Kidney epithelial cell (primary cell): ENCODE measurements at places on chromosomes 1 and 21. TPM values are rescaled to one million over a fixed set of nuclear protein-coding genes. Genes with fewer than 3 reads are reported as not detected.

DNA sequence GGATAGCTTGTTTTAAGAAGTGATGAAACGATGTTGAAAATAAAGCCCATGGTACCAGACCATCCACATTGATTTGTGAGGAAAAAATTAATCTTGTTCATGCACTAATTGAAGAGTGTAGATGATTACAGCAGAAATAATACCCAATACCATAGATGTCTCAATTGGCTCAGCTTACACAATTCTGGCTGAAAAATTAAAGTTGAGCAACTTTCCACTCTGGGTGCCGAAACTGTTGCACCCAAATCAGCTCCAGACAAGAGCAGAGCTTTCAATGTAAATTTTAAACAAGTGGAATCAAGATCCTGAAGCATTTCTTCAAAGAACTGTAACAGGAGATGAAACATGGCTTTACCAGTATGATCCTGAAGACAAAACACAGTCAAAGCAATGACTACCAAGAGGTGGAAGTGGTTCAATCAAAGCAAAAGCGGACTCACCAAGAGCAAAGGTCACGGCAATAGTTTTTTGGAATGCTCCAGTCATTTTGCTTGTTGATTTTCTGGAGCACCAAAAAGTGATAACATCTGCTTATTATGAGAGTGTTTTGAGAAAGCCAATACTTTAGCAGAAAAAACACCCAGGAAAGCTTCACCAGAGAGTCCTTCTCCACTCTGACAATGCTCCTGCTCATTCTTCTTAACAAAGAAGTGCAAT lies 16.1 kb upstream of the KCNA3 start:
- no peak for DNase-seq

DNA sequence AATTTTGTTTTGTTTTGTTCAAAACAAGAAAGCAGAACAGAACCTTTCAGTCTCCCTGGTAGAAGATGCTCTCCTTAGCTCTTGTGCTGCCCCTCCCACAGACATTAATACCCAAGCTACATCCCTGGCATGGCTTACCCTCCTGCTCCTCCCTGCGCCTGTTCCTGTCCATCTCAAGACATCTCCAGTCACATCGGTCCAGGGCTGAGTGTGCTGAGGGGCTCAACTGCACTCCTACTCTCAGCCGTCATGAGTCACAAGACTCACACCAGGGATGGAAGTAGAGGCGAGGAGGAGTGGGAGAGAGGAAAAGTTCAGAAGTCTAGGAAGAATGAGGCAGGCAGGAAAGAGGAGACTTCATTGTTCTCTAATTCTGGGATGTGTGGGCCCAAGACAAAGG lies 9.2 kb upstream of the TACSTD2 start:
- no peak for DNase-seq

- no peak for DNase-seq
Measured at GRCh38 chr1:74505928-74506710, 6.3 kb downstream of the LRRC53 start.

GRCh38 chr1:213613549-213613948 lies 374.2 kb upstream of the PROX1 start:
- DNase-seq, result no peak

- DNase-seq, result no peak
Measured at GRCh38 chr1:100583827-100584226, 45.9 kb downstream of the GPR88 start.

DNA sequence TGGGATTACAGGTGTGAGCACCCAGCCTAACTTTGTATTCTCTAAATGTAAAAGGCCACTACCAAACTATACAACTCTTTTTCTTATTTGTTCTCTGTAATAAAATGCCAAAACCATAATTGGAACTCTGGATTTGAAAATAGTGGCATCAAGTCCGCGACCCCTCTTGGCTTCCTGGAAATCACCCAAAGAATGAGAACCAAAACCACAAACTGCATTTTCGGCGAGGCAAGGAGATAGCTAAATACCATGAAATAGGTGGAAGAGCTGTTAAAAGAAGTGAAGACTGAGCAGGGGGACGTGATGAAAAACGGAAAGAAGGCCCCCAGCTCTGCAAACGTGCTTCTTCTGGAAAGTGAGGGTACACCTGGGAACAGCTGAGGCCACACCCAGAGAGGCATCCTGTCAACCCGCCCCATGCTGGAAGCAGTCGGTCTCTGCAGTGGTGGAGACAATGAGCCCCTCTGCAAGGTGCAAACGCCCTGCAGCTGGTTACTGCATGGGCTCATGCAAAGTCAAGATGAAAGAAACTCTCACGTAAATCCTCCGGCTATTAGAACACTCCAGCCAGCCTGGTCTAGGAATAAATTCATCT lies 22.5 kb downstream of the VPS26C start:
- no peak for DNase-seq

DNA sequence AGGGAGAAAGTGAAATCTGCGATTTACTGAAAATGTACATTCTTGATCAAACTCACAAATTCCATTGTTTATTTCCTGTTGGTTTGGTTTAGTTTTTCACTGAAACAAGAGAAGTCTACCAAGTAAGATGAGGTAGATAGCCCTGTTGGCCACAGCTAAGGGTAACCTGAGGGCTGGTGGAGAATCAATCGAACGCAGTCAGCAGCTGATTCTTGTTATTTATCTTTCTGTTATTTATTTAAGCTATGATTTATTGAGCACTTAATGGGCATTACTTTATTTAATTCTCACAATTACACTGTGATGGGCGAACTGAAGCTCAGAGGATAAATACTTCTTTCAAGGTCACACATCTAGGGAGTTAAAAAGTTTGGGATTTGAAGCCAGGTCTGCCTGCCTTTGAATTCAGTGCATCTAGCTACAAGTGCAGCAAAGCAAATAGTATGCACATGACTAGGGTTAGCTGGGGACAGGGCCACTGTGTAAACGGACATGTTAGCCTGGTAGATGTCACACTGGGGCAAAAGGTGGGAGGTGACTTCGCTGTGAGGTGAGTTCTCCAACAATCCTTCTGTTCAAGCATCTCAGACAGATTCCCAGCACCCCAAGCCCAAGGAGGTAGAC lies 106.5 kb upstream of the GADD45A start:
- no peak for DNase-seq

DNA sequence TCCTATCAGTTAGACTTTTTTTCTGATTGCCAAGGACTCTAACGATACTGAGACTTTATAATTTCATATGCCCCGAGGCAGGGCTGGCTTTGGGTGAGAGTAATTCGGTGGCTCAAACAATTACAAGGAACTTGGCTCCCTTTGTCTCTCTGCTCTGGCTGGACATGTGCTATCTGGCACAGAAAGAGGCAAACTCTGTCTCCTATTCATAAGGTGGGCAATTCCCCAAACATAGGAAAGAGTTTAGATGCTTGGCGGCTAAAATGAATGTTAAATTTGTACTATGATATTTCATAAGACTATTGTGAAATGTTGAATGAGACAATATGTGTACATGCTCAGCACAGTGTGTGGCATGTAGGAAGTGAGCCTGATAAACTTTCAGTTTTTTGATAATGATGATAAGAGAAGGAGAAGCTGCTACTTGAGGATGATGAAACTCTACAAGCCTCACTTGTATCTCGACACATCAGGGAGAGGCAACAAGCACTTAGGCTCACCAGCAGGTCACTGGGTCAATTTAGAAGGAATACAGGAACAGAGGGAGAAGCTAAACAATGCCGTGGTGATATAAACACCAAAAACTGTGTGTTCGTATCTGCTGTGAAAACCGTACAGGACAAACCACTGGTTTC lies 12.6 kb upstream of the NTPCR start:
- DNase-seq, result no peak

GRCh38 chr1:159943278-159943640 lies 2.2 kb downstream of the IGSF9 start:
- no peak for DNase-seq

Gene MTARC1
- 3.5 and 7.7 TPM in 2 replicates for total RNA-seq

Gene CCDC30
- 1.8 and 3.1 TPM in 2 replicates for total RNA-seq

Gene IPO9
- 20.8 and 23.6 TPM in 2 replicates for total RNA-seq

Gene TATDN3
- total RNA-seq, result 14.7 and 21.7 TPM in 2 replicates

Gene MMEL1
- 1.9 TPM in 1 of 2 replicates, not detected in the other for total RNA-seq
